Lower lobe of right lung (tissue), 2 donors: ENCODE measurements at places on chromosomes 2 and 18.
A peak's percentile ranks its signal among the peaks of the same experiment; 100 is the strongest.

GRCh38 chr2:98508709-98509066 is 64.0 kb downstream of the INPP4A start:
- DNase-seq, result peak; percentile 74

DNA sequence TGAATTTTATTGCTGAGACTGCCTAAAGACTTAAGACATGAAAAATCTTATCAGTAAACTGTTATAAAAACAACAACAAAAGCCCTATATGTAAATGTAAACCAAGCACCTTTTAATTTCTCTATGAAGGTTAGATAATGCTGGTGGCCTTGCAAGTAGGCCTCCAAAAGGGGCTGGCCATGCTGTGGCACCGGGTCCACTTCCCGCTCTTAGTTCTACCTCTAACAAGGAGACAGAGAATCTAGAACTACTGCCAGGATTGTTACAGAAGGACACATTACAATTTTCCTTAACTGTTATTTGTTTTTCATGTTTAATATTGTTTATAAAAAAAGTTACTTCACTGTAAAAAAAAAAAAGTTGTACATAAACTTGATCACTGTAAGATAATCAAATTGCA is 49.0 kb downstream of the UGP2 start:
- no peak for DNase-seq

DNA sequence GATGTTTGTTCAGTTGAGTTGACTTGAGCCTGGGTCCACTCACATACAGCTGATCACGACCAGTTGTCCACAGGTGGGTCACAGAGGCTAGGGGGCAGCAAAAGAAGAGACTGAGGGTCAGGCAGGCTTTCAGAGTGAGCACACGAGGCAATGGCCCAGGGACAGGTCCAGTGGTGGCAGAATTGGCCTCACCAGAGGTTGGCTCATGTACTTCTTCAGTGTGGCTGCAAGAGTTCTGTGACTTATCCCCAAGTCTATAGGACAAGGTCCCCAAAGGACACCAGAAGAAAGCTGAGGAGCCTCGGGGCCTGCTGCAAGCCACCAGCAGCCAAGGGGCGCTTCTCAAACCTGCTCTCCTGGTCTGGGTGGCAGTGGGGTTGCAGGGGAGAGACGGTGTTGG is 219.8 kb downstream of the TFCP2L1 start:
- DNase-seq, result no peak

DNA sequence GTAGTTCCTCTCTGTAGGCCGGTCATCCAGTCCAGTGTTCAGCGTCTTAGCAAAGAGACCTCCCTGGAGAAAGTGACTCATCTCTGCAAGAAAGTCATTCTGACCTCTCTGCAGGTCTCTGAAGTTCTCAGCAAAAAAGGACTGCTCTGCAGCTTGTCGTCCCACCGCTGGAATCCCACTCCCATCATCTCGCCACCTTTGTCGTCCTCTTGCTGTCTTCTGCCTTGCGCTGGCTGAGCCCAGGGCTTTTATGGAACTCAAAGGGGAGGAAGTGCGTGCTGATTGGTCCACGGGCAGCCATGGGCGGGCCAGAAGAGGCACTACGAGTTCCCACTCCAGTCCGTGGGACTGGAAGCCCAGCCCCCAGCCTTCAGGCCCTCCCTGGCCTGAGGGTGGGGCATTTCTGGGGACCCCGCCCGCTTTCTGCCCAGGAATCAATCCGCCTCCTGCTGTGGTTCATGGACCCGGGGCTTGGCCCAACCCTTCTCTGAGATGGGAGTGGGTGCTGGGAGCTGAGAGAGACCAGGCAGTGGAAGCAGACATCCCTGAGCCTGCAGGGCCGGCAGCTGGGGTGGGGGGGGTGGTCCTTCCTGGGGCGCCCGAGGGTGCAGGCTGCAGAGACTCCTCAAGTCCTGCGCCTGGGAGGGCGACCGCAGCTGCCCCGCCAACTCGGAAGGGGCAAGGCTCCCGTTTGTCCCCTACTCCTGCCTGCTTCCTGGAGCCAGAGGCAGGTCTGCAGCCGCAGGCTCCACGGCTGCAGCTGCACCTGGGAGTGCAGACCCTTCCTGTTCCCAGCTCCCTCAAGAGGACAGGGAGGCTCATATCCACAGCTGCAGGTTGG is 660.7 kb upstream of the RAB6C start:
- DNase-seq, result no peak

GRCh38 chr2:235162082-235162836 is 210.4 kb downstream of the SH3BP4 start:
- no peak for DNase-seq

DNA sequence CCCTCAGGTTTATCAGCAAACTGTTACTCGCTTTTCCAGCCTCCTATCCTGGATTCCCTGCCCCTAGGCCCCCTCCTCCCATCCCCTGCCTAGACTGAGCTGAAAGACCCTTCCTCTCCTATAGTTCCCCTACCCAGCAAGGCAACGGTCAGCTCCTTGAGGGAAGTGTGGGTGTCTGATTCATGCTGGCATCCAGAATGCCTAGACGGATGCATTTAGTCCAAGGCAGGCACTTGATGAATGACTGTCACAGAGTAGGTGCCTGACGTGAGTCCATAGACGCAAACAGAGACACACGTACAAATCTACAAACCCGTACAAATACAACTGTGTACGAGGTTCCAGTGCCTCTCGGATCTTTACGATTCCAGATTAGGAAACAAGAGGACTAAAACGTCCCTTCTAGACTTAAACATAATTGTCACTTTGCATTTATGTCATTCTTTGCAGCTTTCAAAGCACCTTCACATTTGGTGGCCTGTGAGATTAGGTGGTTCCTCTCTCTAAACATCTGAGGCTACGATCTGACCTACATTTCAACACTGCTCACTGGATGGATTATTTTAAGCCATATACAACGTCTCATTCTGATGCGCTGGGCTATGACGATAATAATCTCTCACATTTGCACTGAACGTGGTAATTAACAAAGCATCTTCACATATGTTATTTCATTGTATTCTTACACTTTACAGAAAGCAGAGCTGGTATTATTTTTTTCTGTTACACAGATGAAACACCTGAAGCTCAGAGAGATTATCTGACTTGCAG is 36.7 kb downstream of the DNMT3A start:
- no peak for DNase-seq

- DNase-seq, result no peak
Measured at GRCh38 chr18:78721238-78721875, 258.3 kb upstream of the SALL3 start.

DNA sequence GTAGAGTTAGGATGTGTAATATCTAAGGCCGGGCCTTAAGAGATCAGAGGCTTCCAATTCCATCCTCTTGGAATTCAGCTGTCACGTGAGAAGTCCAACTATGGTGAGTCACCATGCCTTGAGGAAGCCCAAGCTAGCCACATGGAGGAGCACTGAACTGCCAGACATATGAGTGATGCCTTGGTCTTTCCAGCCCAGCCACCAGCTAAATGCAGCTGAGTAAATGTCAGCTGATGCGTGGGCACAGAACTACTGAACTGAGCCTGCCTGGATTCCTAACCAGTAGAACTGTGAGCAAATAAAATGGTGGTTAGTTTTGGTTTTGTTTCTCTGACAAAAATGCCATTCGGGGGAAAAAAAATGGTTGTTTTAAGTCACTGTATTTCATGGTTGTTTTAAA is 153.7 kb upstream of the SERTAD2 start:
- DNase-seq, result peak; percentile 50

DNA sequence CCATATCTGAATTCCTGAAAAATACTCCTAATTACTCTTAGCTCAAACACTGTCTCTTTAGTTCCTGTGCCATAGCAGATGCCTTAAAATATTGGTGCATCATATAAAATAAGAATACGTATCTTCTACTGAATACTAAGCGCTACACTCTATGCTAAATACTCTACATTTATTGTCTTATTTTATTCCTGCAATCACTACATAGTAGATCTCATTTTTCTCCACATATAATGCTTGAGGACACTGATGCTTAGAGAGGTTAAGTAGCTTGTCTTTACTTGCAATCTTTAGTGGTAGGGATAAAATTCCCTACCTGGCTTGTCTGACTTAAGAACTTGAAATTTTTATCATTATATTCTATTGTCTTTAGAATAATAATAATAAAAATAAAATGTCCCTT is 137.3 kb upstream of the SETBP1 start:
- no peak for DNase-seq

DNA sequence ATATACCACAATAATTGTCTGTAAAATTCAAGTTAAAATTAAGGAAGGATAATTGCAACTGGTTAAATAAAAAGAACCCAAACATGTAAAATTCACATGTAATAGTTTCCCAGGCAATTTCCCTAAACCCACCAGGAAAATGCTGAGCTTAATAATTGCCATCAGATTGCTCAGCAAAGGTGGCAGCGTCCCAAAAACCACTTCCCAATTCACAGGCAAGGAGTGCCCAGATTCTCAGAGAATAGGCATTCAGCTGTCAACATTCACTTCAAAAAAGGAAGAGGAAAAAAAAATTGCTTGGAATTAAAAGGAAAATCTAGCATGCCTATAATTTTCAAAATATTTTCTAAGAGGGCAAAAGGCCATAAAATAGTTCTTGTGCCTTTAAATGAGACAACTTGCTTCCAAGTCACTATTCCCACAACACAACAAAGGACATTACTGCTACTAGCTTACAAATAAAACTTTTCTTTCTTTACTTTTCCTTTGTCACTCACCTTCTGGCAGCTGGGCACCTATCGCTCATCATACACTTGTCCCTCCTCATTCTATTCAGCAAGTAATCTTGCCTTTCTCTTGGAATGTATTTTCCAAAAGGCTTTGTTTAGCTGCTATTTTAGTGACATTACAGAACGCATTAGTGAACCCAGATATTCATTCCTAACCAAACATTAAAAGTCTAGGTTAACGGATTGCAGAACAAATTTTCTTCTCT is 15.2 kb downstream of the SRBD1 start:
- peak; percentile 45 for DNase-seq

- DNase-seq, result no peak
Measured at GRCh38 chr2:961786-962185, 11.1 kb downstream of the SNTG2 start.

GRCh38 chr2:24181849-24182248 is 7.0 kb downstream of the FAM228A start:
- no peak for DNase-seq

GRCh38 chr2:227804975-227805374 is 8.7 kb upstream of the CCL20 start:
- no peak for DNase-seq

- DNase-seq, result no peak
Measured at GRCh38 chr2:208595386-208596275, 189.0 kb downstream of the PTH2R start.

DNA sequence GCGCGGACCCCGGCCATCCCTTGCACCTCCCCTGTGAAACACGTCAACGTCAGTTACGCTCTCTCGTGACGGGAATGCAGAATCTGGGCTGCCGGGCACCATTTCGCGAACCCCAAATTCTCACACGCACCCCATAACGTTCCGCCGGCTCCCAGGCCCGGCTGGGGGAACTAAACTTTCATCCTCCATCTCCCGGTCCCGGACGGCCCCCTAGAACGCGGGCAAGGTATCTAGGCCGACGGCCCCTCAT is 544 bp downstream of the DNAJC27 start:
- DNase-seq, result no peak

DNA sequence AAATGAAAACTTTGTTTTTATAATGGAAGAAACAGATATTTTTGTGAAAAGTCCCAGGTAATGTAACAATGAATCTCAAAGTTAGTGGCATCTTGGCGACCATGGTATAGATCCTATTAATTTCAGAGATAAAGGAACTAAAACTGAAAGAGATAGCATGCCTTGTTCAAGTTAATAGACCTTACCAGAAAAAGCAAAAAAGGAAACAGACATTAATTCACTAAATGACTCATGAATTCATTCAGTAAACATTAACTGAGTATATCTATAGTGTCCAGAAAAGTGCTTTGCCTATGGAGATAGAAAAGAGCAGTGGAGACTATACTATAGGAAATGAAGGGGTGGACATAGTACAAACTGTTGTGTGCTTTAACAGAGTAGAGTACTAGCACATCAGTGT is 763.3 kb downstream of the TRIB2 start:
- no peak for DNase-seq

DNA sequence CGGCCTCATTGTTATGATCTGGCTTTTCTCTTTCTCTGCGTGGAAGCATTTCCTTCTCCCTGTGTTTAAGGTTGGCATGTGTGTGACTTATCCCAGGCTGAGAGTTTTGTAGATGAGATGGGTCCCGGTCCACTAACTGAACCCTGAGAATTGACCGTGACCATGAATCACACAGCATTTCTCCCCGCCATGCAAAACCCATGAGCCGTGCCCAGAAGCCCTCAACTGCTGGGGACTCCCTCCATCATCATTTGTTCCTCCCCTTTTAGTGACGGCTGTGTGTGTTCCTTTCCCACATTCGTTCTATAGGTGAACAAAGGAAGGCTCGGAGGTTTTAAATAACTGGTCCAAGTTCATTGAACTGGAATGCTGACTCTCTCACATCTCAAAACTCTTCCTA is 30.1 kb upstream of the TXNDC2 start:
- DNase-seq, result no peak

DNA sequence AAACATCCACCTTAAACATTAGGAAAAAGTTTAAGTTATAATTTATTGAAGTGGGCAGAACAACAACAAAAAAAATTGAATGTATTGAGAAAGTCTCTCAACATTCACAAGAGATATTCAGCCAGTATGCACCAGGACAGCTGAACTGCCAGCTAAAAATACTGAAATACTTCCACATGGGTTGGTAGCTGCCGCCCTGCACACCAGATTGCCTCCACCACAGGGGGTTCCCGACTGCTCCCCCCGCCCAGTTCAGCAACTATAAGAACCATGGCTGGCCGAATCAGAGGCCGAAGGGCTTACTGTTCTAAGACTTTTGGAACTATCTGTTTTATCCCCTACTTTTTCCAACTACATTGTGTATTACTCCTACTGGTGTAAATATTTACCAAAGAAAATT is 150.0 kb upstream of the LRP1B start:
- DNase-seq, result no peak
